Epithelial cell of esophagus (primary cell): ENCODE measurements at places on chromosomes 5 and 9.

- DNase-seq, result no peak
Observed at GRCh38 chr9:96084331-96084734, 208.8 kb downstream of the ERCC6L2 start.

GRCh38 chr5:111469903-111470302, 42.4 kb downstream of the STARD4 start:
- no peak for DNase-seq

DNA sequence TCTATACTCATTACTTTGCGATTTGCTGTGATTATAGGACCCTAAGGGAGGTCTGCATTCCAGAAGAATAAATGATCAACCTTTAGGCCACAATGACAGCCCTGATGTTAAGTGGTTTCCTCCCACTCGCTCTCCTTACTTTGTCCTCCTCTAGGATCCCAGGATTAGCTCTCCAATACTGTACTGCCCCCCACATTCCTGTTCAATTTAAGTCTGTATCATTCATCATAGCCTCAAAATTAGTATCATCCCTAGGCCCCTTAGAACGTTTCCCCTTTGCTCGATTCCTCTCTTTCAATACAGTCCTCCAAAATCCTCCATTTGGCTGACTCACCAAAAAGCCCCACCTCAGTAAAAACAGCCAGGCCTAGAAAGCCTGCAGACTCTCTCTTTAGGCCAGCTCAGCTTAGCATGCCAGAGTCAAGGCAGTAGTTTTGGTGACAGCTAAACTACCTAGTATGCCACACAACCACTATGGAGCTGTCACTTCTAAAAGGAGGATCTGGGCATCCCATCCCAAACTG, 24.4 kb downstream of the RNF145 start:
- peak; percentile 70 for DNase-seq

GRCh38 chr5:4142842-4143241, 547.2 kb downstream of the IRX1 start:
- DNase-seq, result no peak

- DNase-seq, result no peak
Observed at GRCh38 chr9:73026375-73026774, 73.5 kb upstream of the ALDH1A1 start.

- DNase-seq, result no peak
Observed at GRCh38 chr5:10615693-10616092, 51.8 kb downstream of the ANKRD33B start.

- no peak for DNase-seq
Observed at GRCh38 chr9:1938135-1938534, 77.0 kb upstream of the SMARCA2 start.

DNA sequence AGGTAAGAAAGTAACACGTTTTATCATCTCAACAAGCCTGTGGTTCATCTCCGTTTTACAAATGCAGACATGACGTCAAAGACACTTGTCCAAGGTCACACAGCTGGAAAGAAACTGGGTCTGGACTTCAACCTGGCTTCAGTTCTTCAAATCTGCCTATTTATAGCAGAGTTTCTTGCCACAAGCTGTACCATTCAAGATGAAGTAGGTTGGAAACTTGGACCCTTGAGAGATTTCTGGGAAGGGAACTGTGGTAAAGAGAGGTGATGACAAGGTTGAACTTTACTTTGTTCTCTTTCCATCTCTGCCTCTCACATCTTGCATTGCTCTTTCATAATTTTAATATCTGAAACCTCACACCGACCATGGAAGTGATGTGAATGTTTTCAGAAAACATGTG, 29.9 kb upstream of the DENND1A start:
- no peak for DNase-seq

GRCh38 chr9:13397661-13398060, 118.2 kb upstream of the MPDZ start:
- no peak for DNase-seq

GRCh38 chr9:127241354-127241753, 23.2 kb upstream of the GARNL3 start:
- no peak for DNase-seq

GRCh38 chr5:116396476-116397099, 178.0 kb downstream of the SEMA6A start:
- no peak for DNase-seq

DNA sequence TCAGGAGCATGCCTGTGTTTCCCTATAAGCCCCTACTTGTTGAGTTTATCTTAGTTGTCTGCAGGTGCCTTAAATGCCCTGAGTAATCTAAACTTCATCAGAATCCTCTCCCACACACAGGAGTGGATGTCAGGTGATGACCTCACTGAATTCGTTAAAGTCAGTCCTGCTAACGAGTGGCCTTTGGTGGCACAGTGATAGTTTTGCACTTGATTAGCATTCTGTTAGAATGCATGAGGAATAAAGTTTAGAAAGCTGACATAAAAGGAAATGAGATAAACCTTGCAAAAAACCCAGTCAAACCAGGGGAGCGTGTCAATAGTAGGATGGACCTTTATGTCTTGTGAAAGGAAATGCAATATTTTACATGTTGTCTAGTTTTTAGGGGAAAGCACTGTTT, 4.5 kb downstream of the TRIM32 start:
- DNase-seq, result no peak

GRCh38 chr5:168816661-168817060, 237.5 kb upstream of the PANK3 start:
- no peak for DNase-seq

- no peak for DNase-seq
Observed at GRCh38 chr5:155799308-155799707, 527.7 kb upstream of the SGCD start.

DNA sequence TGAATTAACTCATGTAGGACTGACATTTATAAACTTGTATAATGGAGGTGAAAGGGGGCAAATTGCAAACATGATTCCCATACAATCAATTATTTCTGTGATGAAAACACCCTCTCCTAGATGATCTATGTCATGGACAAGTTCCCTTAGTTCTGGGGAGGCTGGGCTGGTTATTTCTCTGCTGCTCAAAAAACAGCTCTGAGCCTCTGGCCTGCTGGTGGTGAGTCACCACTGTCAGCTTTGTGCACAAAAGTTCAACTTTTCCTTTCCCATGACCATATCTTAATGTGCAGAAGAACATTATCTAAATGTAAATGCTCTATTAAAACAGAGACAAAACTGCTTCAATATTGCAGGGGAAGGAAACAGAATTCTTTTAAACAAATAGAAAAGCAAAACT, 85.0 kb downstream of the HMHB1 start:
- DNase-seq, result peak; percentile 43

- DNase-seq, result peak; percentile 91
Observed at GRCh38 chr9:35096035-35096849, at the start of gene PIGO. Gene PIGO, minus strand, starts transcription at chr9:35096591. Its CDS starts 1,026 bp downstream, at chr9:35095565.

- DNase-seq, result no peak
Observed at GRCh38 chr5:53480416-53481158, at the start of gene FST. Gene FST, plus strand, starts transcription at chr5:53480629. Its CDS starts 163 bp downstream, at chr5:53480792.

DNA sequence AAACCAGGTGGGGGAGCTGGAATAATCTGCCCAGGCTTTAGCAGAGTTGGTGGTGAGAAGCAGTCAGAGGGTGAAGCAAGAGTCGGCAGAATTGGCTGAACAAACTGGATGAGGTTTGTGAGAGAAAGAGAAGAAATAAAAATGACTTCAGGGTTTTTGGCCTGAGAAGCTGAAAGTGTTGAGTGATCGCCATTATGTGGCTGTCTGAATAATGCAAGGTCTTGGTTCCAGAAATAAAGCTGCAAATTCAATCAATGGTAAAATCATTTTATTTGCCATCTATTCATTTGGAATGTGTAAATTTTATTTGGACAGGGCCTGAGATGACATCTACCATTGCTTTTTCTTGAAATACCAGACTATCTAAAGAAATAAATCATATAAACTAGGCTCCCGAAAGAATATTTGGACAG, 50.4 kb upstream of the DAB2 start:
- no peak for DNase-seq

DNA sequence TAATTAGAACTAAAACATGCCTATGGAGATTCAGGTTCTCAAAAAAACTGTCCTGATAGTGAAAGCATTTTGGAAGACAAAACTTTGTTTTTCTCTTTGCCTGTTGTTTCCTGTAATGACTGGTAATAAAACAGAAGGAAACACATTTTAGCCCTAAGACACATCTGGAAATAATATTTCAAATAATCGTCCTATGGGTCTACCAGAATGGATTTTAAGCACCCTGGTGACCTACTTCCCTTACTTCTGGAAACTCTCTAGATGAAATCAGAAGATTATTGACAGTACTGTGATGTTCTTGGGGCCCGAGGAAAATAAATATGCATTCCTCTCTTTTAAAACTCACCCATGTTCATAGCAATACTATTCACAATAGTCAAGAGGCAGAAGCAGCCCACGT, 110.1 kb upstream of the TLE4 start:
- DNase-seq, result no peak

DNA sequence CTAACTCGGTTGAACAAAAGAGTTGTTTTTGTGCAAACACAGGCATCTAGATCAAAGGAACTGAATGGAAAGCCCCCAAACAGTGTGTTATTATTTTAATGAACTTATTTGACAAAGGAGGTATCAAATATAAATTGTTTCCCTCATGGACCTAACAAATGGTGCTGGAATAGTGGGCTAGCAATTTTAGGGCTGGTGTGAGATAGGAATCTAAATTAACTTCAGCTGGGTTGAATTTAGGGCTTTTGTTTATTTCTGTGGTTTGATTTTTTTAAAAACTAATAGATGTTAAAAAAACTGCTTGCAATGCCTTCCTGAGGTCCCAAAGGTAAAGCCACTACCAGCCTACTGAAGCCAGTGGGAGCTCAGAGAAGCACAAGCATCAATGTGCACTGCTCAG, 42.1 kb downstream of the TTC39B start:
- no peak for DNase-seq

GRCh38 chr5:100852988-100853449, 50.1 kb downstream of the ST8SIA4 start:
- DNase-seq, result no peak

DNA sequence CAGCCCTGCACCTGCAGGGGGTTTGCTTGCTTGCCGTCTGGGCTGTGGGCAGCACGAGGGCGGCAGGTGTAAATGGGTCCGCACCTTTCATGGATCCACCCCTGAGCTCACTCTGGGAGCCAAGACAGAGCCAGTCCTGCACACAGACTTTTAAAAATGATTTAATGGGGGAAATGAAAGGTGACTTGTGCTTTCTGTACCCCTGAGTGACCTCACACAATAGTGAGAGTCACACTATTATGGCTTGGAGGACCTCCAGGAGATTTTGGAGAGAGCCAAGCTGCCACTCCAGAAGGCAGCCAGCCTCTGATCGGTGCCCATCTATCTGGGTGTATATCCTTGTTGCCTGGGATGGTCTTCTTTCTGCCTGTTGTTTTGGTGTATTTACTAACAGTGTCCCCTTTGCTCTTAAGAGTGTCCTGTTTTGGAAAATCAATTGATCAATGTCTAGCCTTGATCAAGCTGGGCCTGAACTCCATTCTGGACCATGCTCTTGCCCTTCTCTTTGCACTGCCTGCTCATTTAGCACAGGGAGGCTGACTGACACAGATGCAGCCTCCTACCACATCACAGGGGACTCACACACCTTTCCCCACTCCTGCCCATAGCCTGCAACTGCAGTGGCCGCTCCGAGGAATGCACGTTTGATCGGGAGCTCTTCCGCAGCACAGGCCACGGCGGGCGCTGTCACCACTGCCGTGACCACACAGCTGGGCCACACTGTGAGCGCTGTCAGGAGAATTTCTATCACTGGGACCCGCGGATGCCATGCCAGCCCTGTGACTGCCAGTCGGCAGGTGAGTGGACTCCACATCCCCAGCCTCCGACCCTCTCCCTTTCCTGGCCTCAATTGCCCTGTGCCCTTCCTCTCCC, 29.5 kb downstream of the LAMC3 start:
- DNase-seq, result no peak

DNA sequence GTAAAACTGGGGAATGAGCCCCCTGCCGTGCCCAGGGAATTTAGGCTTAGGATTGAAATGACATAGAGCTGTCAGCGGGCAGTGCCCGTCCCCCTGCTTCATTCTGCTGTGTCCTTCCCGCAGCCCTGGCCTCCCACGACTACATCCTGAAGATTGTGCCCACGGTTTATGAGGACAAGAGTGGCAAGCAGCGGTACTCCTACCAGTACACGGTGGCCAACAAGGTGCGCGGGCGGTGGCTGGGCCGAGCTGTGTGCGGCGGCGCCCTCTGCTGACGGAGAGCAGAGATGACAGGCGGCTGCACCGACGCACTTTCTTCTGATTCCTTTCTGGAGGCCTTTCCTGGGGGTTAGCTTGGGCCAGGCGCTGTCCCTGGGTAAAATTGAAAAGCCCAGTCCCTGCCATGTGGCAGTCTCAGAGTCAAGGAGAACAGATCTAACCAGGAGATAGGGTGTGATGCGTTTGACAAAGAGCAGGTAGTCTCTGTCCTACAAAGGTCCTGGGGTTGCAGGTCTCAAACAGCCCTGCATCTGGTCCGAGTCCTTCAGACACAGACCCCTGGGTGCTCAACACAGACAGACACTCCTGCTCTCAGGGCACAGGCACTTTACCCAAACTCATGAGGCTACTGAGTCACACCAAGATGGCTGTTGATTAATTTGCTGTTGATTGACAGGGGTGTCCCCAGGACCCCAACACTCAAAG, 26.8 kb upstream of the RPL26L1 start:
- peak; percentile 72 for DNase-seq

DNA sequence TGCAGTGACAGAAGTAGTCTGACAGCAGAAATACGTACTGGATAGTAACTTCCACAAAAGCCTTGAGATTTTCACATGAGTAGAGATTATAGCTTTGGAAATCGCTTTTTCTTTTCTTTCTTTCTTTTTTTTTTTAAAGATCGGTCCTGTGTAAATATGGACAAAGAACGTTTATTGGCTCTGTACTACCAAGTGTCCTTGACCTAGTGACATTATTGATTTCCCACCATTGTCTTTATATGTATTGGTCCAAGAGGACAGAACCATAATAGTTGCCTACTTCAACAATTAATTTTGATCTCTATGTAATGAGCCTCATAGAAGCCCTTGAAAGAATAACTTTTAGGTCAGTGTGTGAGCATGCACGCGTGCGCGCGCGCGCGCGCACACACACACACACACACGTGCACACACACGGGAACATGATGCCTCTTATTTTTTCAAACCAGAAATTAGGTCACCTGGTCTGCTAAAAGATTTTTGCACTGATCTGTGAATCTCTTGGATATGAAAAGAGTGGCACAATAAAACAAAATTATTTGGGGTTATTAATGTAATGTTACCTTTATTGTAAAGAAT, 516.8 kb downstream of the PSAT1 start:
- DNase-seq, result no peak

- no peak for DNase-seq
Observed at GRCh38 chr9:106532306-106533015, 330.5 kb upstream of the ZNF462 start.

- no peak for DNase-seq
Observed at GRCh38 chr5:140116716-140117115, 2.8 kb downstream of the PURA start.

- DNase-seq, result peak; percentile 24
Observed at GRCh38 chr5:161546470-161547301, at the start of gene GABRB2. Gene GABRB2, minus strand, starts transcription at chr5:161546725. Its CDS starts 82 bp downstream, at chr5:161546643.

DNA sequence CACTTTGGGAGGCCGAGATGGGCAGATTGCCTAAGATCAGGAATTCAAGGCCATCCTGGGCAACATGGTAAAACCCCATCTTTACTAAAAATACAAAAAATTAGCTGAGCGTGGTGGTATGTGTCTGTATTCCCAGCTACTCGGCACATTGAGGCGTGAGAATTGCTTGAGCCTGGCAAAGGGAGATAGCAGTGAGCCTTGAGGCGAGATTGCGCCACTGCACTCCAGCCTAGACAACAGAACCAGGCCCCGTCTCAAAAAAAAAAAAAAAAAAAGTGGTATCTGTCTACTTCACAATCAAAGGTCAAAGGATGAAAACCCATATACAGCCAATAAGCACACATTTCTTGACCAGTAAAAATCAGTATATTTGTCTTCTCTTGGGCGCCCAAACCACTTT, 728.5 kb upstream of the ADAMTS16 start:
- no peak for DNase-seq

- no peak for DNase-seq
Observed at GRCh38 chr9:125468646-125469045, 207.0 kb downstream of the GAPVD1 start.
